T-cell (primary cell): ENCODE measurements at places on chromosomes 6 and 20. TPM values are rescaled to one million over a fixed set of nuclear protein-coding genes. Genes with fewer than 3 reads are reported as not detected.

DNA sequence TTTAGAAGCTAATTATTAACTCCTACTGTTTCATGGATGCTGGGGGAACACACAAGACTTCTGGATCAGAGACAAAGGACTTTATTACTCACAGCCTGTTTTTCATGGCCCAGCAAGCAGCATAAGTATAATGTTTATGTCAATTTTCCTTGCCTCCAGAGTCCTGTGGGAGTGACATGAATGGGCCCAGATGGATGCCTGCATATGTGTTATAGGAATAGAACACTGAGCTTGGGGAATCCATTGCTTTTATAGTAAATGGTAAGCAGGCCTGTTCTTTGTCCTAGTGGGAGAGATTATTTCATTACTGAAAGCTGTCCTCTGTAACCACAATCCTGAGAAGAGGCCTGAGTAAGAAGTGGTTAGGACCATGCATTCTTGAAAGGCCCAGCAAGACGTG lies 25.6 kb downstream of the BLTP3A start:
- no peak for DNase-seq

The MROH8 gene
- total RNA-seq = 1.3 TPM

The SLC17A3 gene
- 0.38 TPM for total RNA-seq

The FAM209B gene
- 2.3 TPM for total RNA-seq

The SCRT2 gene
- total RNA-seq = not detected

- no peak for DNase-seq
Observed at GRCh38 chr6:2876210-2877056, 26.7 kb downstream of the SERPINB9 start.

The BPIFB1 gene
- total RNA-seq = not detected

The TGM2 gene
- total RNA-seq = not detected

GRCh38 chr6:42402184-42402583 lies 49.5 kb downstream of the TRERF1 start:
- DNase-seq = peak; percentile 47
